ENCODE measurements at places on chromosomes 3 and 15. TPM values are rescaled to one million over a fixed set of nuclear protein-coding genes. Genes with fewer than 3 reads are reported as not detected.

EEF1AKMT4 gene
- total RNA-seq, result 2.2 TPM

KLHL6 gene
- 38.7 TPM for total RNA-seq

NR2F2 gene
- total RNA-seq, result not detected

RASL12 gene
- not detected for total RNA-seq

CCR2 gene
- total RNA-seq, result 2.0 TPM

NANOGP8 gene
- not detected for total RNA-seq

DLL4 gene
- total RNA-seq, result not detected

MINAR1 gene
- 0.32 TPM for total RNA-seq

GPR149 gene
- total RNA-seq, result not detected

ALDH1A3 gene
- not detected for total RNA-seq
